Spinal cord (tissue), 10 donors: ENCODE measurements at places on chromosomes 1 and 21. TPM values are rescaled to one million over a fixed set of nuclear protein-coding genes. Genes with fewer than 3 reads are reported as not detected.
A peak's percentile ranks its signal among the peaks of the same experiment; 100 is the strongest.

DNA sequence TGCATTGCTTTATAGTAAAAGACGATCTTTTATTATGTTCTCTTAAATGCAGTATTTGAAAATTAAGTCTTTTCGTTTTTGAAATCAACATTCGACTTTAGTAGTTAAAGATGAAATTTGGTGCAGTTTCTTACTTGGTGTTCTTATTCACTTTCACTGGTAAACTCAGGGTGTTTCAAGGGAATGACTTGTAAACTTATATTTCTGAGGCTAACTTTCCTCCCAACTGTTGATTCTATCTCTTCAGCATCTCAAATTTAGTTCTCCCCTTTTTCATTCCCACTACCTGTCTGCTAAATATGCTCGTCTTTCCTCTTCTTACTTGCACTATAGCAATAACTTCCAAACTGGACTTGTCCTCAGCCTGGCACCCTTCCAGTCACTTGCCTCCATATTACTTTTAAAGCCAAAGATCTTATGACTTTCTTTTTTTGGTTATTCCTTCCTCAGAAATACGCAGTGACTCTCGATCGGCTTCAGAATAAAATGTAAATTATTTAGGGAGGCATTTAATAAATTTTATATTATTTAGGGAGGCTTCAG, 988 bp downstream of the SLC35A3 start:
- H3K4me3 ChIP-seq, result peak overlapping the region; percentile 80
- peaks cover 7% of the 10 kb centered on the region for H3K36me3 ChIP-seq
- H3K27me3 ChIP-seq, result no peaks in the 10 kb centered on the region
- peaks cover 4% of the 10 kb centered on the region for H3K4me1 ChIP-seq
- H3K27ac ChIP-seq, result peak overlapping the region; percentile 19

The NOC2L gene
- 48.3 TPM for total RNA-seq

DNA sequence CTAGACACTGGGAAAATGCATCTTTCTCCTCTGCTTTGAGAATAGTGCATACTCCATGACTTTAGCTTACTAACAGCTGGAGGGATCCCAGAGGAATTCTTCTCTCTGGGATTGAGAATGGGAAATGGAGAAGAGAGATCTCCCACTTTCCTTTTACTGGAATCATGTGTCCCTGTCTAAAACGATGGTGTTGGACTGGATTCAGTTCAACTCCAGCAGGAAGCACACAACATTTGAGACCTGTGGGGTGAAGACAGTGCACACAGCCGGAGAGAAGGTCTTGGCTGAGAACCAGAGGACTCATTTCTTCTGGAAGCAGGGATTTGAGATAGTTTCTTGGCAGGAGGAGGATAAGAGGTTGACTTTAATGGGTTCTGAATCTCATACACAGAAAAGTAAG, 58.7 kb downstream of the TRABD2B start:
- no peaks in the 10 kb centered on the region for H3K27me3 ChIP-seq
- no peaks in the 10 kb centered on the region for H3K36me3 ChIP-seq
- H3K4me1 ChIP-seq, result peaks cover 12% of the 10 kb centered on the region
- no peak overlapping the region for H3K27ac ChIP-seq

The TEKT2 gene
- total RNA-seq, result 2.2 TPM

The KCNC4 gene
- 9.1 TPM for total RNA-seq

The DNASE2B gene
- not detected for total RNA-seq

DNA sequence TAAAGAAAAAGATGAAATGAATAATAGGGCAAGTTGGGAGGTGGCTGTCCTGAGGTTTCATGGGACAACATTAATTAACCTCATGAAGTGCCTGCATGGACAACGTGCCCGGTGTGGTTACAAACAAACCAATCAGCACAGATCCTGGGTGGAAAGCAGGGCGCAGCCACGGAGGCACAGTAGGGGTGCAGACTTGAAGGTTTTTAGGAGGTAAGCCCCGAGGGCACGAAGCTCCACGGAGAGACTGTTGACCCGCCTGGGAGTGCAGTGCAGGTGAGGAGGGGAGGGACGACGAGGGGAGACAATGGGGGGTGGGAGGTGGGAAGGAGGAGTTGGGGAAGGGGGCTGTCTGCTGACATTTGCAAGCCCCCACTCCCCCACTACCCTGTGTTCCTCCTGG, 2.3 kb upstream of the RIPK4 start:
- no peak for DNase-seq
- H3K27me3 ChIP-seq, result peaks cover 86% of the 10 kb centered on the region
- peaks cover 16% of the 10 kb centered on the region for H3K4me1 ChIP-seq
- H3K4me3 ChIP-seq, result no peak overlapping the region

The RPTN gene
- total RNA-seq, result not detected

DNA sequence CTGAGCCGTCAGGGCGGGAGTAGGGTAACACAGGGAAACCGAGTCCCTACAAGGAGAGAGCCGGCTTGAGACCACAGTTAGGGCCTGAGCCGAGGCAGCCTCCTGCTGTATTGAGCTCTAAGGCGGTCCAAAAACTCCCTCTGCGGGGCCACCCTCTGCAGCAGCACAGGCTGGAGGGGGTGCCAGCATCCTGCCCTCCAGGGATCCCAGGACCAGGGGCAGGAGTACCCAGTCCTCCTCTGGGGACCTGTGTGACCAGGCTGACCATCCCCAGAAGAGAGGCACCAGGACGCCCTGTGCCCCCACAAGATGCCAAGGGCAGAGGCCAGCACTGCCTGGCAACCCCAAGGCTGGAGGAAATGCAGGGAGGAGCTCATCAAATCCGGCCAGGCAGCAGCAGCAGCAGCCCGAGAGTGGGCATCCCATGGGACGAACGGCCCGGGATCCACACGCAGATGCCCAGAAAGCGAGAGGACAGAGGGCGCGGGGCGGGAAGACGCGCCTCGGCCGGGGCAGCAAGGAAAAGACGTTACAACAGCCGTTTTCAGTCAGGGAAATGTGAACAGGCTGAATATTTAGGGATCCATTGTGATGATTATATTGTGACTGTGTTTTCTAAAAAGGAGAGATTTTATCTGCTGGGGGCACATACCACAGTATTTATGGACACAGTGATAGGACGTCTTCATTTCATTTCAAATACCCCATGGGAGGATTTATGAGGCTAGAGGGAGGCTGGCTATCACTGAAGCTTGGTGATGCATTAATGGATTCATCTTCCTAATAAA, 57.1 kb upstream of the COL18A1 start:
- H3K27me3 ChIP-seq, result peaks cover 6% of the 10 kb centered on the region
- H3K36me3 ChIP-seq, result no peaks in the 10 kb centered on the region
- peaks cover 35% of the 10 kb centered on the region for H3K4me1 ChIP-seq
- no peak overlapping the region for H3K4me3 ChIP-seq
- H3K27ac ChIP-seq, result no peak overlapping the region

The MX1 gene
- 37.4 TPM for total RNA-seq

- no peaks in the 10 kb centered on the region for H3K36me3 ChIP-seq
- H3K4me1 ChIP-seq, result peaks cover 23% of the 10 kb centered on the region
- no peak for DNase-seq
- peaks cover 3% of the 10 kb centered on the region for H3K27me3 ChIP-seq
- no peak overlapping the region for H3K4me3 ChIP-seq
- no peak overlapping the region for H3K27ac ChIP-seq
Measured at GRCh38 chr1:18199462-18199861, 91.9 kb downstream of the IGSF21 start.

- no peak overlapping the region for H3K27ac ChIP-seq
- peaks cover 13% of the 10 kb centered on the region for H3K4me1 ChIP-seq
- no peaks in the 10 kb centered on the region for H3K36me3 ChIP-seq
- peaks cover 3% of the 10 kb centered on the region for H3K27me3 ChIP-seq
- DNase-seq, result no peak
Measured at GRCh38 chr1:22500058-22500457, 48.4 kb downstream of the ZBTB40 start.

- H3K36me3 ChIP-seq, result no peaks in the 10 kb centered on the region
- H3K4me1 ChIP-seq, result no peaks in the 10 kb centered on the region
- H3K27me3 ChIP-seq, result no peaks in the 10 kb centered on the region
- no peak for DNase-seq
- H3K4me3 ChIP-seq, result no peak overlapping the region
- H3K27ac ChIP-seq, result no peak overlapping the region
Measured at GRCh38 chr1:192534666-192535065, 40.9 kb upstream of the RGS1 start.

The CLDN17 gene
- not detected for total RNA-seq

DNA sequence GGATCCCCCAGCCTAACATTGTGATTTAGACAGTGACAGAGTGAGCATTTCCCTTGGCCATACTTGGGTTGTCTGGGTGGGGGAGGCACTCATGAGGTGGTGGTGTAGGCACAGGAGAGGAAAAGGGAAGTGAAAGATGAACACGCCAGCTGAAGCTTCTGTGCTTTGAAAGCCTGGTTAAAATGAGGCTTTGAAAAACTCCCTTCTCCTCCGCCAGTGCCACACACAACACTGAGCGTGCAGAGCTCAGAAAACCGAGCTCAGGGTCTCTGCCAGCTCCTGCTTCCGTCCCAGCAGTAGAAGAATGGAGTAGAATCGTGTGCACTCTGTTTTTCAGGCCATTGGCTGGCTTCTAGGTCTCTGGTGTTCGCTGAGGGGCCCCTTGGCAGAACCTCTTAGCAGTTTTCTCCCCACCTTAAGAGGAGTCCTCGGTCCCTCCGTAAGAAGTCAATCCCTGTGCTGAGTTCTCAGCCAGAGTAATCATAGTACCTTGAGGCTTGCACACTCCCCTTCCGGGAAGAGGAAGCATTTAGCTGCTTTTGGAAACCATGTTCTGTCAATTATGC, 12.9 kb downstream of the PLEKHM2 start:
- H3K27me3 ChIP-seq, result no peaks in the 10 kb centered on the region
- no peak overlapping the region for H3K4me3 ChIP-seq
- H3K36me3 ChIP-seq, result peaks cover under 1% of the 10 kb centered on the region
- peak; percentile 72 for DNase-seq

The VSIG8 gene
- not detected for total RNA-seq

GRCh38 chr1:83012950-83013349, 986.0 kb downstream of the TTLL7 start:
- no peak overlapping the region for H3K4me3 ChIP-seq
- no peak overlapping the region for H3K27ac ChIP-seq
- no peak for DNase-seq
- H3K27me3 ChIP-seq, result no peaks in the 10 kb centered on the region
- no peaks in the 10 kb centered on the region for H3K36me3 ChIP-seq

The ERRFI1 gene
- 65.8 TPM for total RNA-seq

The VTCN1 gene
- 0.50 TPM for total RNA-seq
